ENCODE measurements at places on chromosomes 2 and 18.

GRCh38 chr2:1567556-1568344 is 154.5 kb downstream of the TPO start:
- H3K4me3 ChIP-seq = no peak overlapping the region
- no peak overlapping the region for H3K27ac ChIP-seq
- H3K36me3 ChIP-seq = peaks cover 5% of the 10 kb centered on the region
- DNase-seq = no peak

- no peak overlapping the region for H3K4me3 ChIP-seq
- no peak overlapping the region for H3K27ac ChIP-seq
Observed at GRCh38 chr2:184756885-184757284, 158.6 kb downstream of the ZNF804A start.

- peaks cover 14% of the 10 kb centered on the region for H3K27me3 ChIP-seq
- no peak overlapping the region for H3K27ac ChIP-seq
Observed at GRCh38 chr2:98915751-98916358, 20.2 kb downstream of the CRACDL start.

DNA sequence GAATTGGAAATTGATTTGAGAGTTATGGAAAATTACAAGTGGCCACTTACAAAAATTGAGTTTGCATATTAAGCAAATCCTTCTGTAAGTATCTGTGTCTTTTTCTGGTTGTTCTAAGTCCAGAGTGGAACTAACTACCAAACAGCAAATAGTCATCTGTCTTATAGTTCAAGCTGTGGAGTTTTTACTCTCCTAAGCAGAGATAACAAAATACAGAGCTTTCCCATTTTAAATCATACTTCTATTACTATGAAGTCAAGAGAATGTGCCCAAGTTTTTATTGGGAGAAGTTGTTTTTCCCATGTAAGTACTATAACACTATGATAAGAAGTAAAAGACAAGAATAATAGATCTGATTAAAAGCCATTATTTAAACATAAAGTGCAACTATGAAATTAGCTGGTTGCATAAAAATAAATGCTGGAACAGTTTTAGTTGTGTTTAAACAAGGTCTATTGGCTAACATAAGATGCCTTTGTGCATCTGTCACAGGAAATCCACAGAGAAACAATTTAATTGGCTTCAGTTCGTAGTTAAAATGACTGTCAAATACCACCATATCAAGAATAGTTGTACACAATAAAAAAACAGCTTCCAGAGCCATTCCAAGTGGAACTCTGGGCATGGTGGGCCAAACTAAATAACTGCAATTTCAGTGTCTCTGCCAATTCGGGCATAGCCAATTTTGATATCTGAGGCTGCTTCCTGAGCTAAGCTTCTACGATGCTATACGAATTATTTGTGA is 1467.4 kb upstream of the NXPH2 start:
- no peaks in the 10 kb centered on the region for H3K36me3 ChIP-seq
- DNase-seq = no peak
- H3K4me1 ChIP-seq = no peaks in the 10 kb centered on the region
- H3K27me3 ChIP-seq = no peaks in the 10 kb centered on the region

DNA sequence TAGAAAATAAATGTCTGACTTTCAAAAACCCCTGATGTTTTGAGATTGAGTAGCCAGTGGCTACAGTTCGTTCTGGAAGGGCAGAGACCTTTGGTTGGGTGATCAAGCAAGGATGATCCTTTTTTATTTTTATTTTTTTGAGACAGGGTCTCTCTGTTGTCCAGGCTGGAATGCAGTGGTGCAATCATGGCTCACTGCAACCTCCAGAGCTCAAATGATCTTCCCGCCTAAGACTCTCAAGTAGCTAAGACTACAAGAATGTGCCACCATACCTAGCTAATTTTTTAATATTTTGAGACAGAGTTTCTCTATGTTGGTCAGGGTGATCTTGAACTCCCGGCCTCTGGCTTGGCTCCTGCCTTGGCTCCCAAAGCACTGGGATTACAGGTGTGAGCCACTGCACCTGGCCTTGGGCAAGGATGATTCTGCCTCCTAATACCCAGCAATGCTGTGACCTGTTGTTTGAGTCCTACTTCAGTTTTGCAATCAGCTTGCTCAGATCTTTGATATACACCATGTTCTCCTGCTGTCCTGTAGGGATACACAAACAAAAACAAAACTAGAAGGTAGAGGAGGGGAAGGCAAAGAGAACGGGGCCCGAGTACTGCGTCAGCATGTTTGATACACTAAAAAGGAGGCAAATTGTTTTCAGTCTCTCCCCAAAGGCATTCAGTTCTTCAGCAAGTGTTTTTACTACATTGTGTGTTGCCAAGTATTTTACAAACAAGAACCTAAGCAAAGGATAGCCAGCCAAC is 59.2 kb upstream of the LYPD6B start:
- H3K4me3 ChIP-seq = no peak overlapping the region

- no peaks in the 10 kb centered on the region for H3K27me3 ChIP-seq
- no peak overlapping the region for H3K27ac ChIP-seq
- H3K36me3 ChIP-seq = no peaks in the 10 kb centered on the region
- no peak for DNase-seq
- no peak overlapping the region for H3K4me3 ChIP-seq
Observed at GRCh38 chr2:229059331-229060033, 211.6 kb downstream of the PID1 start.

GRCh38 chr2:104430852-104431251 is 423.1 kb upstream of the POU3F3 start:
- DNase-seq = no peak
- no peak overlapping the region for H3K27ac ChIP-seq
- peaks cover 3% of the 10 kb centered on the region for H3K27me3 ChIP-seq
- H3K4me3 ChIP-seq = no peak overlapping the region

DNA sequence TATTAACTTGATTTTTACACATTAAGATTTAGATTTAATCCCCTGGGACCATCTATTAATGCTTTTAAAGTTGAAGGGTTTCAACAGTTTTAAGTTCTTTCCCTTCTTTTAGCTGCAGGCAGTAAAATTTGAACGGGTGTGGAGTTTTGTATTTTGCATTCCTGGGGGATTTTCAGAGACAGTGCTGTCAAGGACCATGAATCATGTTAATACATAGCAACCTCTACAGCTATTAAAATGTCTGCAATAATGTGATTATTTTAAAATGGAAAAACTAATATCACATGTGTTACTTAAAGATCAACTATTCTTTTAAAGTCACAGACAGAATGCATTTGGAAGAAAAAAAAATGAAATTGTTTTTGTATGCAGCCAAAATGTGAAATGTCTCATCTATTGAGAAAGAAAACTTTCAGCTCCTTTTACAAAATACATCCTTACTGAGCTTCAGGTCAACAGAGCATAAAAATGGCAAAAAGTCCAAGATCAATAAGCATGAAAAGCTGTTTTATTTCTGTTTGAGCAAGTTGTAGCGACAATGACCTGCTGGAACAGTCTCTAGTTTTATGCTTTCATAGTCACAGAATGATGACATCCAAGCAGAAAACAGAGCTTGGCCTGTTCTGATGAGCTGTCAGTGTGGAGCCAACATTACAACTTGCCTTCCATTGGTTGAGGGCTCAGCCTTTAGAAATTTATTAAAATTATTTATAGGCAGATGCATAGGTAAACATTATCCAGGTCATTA is 21.6 kb upstream of the ZNF521 start:
- H3K4me3 ChIP-seq = no peak overlapping the region
- DNase-seq = no peak
- H3K27ac ChIP-seq = no peak overlapping the region
- no peaks in the 10 kb centered on the region for H3K36me3 ChIP-seq
- no peaks in the 10 kb centered on the region for H3K27me3 ChIP-seq
- peaks cover 53% of the 10 kb centered on the region for H3K4me1 ChIP-seq

- H3K27me3 ChIP-seq = no peaks in the 10 kb centered on the region
- no peaks in the 10 kb centered on the region for H3K36me3 ChIP-seq
- no peaks in the 10 kb centered on the region for H3K4me1 ChIP-seq
- no peak overlapping the region for H3K27ac ChIP-seq
Observed at GRCh38 chr2:181165199-181165868, 184.9 kb downstream of the UBE2E3 start.

GRCh38 chr2:138432971-138433370 is 68.6 kb upstream of the SPOPL start:
- no peak for DNase-seq
- H3K27me3 ChIP-seq = no peaks in the 10 kb centered on the region
- H3K27ac ChIP-seq = no peak overlapping the region
- no peaks in the 10 kb centered on the region for H3K4me1 ChIP-seq

DNA sequence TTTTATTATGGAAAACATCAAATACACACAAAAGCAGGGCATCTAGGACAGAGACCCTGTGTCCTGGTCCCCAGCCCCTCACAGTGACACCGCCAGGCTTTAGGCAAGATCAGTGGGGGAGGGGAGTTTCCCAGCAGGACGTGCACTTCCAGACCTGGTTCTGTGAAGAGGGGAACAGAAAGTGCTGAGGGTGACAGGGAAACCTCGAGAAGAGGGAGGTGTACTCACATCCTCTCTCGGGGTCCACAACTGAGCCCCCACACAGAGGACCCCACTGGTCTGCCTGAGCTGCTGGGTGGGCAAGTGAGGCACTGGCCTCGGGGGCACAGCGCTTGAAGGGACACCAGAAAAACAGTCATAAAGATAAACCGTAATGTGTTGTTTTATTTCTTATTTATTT is 4.4 kb upstream of the GPR35 start:
- peaks cover 10% of the 10 kb centered on the region for H3K27me3 ChIP-seq
- no peak overlapping the region for H3K27ac ChIP-seq
- H3K4me3 ChIP-seq = no peak overlapping the region
- peaks cover 24% of the 10 kb centered on the region for H3K36me3 ChIP-seq
- no peak for DNase-seq
